ENCODE measurements at places on chromosomes 3 and 15.

DNA sequence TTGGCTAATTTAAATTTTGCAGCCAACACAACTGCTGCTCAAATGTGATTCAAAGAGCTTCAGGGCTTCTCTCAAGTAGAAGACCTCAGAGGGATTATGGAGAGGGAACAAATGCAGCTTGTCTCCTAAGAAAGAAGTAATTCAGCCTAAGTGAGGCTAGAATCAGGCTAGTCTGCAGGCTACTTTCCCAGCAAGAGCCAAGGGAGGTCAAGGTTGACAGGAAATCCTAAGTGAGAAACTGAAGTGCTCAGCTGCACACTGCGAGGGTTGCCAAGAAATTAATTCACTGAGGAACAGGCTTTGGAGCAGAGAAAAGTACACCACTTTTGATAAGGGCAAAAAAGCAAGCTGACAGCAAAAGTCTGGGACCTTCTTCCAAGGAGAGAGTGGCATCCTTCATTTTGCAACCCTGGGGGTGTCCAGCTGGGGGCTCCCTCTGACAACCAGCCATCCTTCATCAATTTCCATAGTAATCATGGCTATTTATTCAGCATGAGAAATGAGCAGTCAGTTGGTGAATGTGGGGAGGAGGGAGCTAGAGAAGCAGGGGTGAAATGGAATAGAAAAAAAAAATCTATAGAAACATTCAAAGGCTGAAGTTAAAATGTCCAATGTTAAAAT lies 646.4 kb upstream of the ADAMTS9 start:
- DNase-seq: no peak

- DNase-seq: no peak
Observed at GRCh38 chr3:10972072-10972782, 20.3 kb upstream of the SLC6A1 start.

- no peak for DNase-seq
Observed at GRCh38 chr3:36597422-36597821, 166.9 kb downstream of the DCLK3 start.

GRCh38 chr3:37712421-37712820 lies 149.3 kb upstream of the CTDSPL start:
- no peak for DNase-seq

GRCh38 chr15:39586387-39587095 lies 5.7 kb downstream of the THBS1 start:
- DNase-seq: no peak

DNA sequence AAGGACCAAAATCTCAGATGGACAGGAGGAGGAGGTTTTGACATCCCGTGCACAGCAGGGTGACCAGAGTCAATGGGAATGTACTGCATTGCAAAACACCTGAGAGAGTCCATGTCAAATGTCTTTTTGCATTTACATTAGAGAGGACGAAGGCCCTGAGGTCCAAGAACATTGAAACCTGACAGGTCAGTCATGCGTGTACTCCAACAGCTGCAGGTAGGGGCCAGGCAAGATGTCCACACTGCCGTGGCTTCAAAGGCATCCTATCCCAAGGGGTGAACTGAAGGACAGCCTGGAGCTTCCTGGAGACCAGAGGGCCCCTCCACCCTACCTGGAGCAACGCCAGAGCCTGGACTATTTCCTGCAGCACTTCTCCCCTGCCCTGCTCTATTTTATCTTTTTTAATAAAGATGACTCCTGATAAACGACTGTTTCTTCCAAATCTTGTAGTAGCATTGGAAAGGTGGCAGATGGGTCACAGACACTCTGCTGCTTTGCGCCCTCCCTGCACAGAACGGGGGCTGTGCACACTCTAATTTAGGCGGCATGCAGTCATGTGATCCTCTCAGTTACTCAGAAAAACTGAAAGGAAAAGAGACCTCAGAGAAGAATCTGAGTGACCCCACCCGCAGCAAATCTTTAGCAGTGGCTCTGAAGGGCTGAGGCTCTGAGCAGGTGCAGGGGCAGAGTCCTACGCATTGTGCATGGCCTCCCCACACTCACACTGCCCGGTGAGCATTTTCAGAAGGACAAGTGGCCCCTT lies 68.2 kb downstream of the HMCES start:
- DNase-seq: no peak

- no peak for DNase-seq
Observed at GRCh38 chr3:69560116-69560515, 174.2 kb upstream of the FRMD4B start.

DNA sequence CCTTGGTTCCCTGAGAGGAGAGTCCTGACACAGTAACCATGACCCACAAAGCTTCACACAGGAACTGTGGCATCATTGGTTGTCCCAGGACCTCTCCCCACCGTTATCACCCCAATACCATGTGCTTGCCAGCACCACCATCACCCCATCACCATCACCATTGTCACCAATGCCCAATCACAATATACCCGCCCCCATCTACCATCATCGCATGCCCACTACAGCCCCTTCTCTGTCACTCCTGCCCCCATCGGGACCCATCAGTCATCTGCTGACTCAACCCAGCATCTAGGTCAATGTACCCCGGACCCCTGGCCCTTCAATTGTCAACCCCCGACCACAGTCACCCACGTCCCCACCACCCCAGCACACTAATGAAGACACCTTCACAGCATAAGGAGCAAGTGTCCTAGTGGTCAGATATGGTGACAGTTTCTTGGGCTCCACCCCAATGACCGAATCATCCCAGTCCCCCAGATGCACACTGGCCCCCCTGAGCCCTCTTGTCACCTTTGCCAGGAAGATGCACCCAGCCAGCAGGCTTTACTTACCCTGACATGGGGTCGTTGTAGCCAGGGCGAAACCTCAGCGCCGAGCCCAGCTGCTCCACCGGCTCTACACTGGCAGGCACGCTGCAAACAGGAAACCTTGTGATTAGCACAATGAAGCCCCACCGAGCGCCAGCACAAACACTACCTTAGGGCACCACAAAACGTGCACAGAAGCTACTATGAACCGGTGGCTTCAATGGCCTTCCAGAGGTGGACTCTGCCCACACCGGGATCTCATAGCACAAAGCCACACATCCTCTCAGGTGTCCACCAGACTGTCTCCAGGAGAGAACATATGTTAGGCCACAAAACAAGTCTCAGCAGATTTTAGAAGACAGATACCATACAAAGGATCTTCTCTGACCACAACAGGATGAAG lies 25.1 kb downstream of the SHISA5 start:
- DNase-seq: no peak

- DNase-seq: no peak
Observed at GRCh38 chr3:129429602-129430001, 1.2 kb upstream of the EFCAB12 start.

DNA sequence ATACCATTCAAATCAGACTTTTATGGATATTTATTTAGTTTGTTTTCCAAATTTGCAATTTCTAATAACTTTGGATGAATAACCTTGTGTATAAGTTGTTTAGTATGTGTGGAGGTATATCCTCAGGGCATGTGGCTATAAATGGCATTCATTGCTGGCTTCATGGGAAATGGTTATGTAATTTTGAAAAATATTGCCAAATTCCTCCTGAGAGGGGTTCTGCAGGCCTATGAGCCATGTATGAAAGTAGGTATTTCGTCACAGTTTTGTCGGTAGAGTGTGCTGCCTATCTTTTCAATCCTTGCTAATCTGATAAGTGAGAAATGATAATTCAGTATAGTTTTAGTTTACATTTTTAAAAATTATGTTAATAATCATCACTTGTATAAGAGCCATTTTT lies 256.4 kb upstream of the ZNF385D start:
- no peak for DNase-seq

DNA sequence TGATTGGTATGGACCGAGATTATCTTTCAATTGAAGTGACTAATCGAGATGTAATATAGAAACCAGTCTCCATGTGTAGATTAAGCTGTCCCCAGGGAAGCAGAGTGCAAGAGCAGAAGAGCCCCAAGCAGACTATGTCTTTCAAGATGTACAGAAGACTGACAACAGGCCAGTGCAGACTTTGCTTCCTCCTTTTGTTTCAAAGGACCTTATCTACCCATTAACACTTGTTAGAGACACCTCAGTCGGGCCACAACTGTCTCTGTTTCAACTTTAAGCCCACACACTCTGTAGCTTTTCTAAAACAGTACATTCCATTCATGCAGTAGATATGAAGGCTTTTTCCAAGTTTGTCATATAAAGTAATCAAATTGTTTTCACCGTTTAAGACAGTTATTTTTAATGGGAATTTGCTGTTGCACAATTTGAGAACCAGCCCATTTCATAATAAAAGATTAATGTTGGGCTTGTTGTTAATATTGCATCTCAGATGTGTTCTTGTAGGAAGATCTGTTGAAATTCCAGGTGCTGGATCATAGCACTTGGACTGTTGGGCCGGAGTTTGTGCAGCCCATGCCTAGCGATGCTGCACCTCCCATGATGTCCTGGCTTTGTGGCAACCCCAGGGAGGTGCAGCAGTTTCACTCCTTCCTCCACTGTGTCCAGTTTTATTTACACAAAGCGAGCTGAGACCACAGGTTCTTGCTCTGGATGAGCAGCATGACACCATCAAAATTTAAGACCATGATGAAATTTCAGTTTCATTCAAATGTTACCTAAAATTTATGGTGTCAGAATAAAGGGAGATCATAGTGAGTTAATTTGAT lies 12.4 kb downstream of the GORASP1 start:
- no peak for DNase-seq
